ENCODE measurements at places on chromosomes 16 and 17.

DNA sequence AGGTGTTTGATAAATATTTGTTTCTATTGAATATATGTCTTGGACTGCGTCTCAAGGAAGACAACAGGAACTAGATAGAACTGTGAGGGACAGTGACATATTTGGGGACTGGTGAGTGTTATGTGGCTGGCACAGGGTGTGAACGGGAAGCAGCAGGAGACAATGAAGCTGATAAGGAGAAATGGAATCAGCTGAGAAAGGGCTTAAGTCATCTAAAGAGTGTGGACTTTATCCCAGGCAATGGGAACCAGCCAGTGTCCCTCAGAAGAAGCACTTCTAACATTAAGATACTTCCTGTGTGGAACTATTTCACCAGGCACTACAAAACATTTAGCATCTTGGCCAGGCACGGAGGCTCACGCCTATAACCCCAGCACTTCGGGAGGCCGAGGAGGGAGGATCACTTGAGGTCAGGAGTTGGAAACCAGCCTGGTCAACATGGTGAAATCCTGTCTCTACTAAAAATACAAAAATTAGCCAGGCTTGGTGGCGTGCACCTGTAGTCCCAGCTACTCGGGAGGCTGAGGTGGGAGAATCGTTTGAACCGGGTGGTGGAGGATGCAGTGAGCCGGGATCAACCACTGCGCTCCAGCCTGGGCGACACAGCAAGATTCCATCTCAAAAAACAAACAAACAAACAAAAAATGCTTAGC is 41.2 kb downstream of the ARHGAP17 start:
- DNase-seq, result no peak

- peak; percentile 8 for DNase-seq
These were observed 412 bp downstream of the EPN2 start for GRCh38 chr17:19237389-19238166.

- DNase-seq, result no peak
These were observed 15.4 kb downstream of the ARL2BP start for GRCh38 chr16:57260294-57260929.

DNA sequence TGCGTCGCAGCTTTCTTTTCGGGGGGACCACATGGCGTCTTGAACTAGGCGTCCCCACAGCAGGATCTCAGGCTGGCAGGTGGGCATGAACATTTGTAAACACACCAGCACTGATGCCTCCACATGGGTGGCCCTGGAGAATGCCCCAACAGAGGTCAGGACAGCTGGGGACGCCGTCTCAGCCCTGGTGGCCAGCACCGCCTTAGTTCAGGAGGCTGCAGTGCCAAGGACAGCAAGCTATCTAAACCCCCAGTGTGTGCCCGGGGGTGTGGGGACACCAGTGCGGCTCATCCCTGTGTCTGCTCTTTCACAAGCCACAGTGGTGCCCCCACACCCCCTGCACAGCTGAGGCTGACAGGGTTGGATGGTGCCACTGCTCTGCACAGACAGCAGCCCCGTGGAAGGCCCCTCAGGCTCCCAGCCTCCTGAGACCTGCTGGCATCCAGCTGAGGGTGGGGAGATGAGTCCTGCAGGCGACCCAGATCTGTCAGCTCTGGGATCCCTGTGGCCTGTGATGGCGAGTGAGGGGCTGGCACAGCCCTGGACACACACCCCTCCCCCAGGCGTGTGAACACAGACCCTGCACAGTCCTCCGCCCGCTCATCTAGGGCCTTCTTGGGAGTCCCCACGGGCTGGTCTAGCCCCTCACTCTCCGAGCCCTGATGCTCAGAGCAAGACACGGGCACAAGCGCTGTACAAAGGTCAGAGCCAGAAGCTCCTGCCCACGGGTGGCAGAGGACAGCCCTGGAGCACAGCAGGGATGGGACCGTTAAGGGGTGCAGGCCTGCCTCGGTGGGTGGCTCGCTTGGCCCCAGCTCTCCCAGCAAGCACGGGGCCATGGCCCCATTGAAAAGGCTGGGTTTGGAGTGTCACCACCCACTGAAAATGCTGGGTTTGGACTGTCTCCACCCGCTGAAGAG is 10.7 kb downstream of the FSCN2 start:
- DNase-seq, result no peak

DNA sequence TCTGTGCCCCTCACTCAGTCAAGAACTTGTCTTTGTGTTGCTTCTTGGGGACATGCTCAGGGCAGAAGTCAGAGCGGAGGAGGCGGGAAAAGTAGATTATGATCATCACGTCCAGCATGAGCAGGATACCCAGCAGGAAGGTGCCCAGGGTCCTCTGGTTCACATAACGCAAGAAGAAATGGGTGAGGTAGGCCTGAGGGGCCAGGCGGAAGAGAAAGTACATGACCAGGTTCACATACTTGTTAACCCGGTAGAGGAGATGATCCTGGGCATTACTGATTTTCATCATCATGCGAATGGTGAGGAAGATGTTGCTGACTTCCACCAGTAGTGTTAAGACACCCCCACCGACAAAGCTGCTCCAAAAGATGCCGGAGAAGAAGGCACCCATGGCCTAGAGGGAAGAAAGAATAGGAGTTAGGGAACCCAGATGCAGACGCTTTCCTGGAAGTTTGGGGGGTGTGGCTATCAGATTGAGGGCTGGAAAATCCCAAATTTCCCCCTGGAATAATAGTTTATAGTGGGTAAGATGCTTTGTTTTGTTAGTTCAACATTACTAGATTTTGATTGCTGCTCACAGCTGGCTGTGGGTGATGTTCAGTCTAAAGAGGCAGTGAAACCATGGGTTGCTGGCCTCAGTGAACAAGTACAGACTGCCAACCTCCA is 1.4 kb downstream of the TLCD1 start:
- DNase-seq, result no peak

GRCh38 chr17:52686140-52686539 is 527.6 kb upstream of the CA10 start:
- no peak for DNase-seq

- DNase-seq, result no peak
These were observed 43.5 kb downstream of the SMPD3 start for GRCh38 chr16:68404736-68405345.

GRCh38 chr17:40472733-40473452 is 28.5 kb downstream of the TNS4 start:
- DNase-seq, result no peak

GRCh38 chr17:81183316-81183715 is 17.3 kb upstream of the AATK start:
- DNase-seq, result no peak

DNA sequence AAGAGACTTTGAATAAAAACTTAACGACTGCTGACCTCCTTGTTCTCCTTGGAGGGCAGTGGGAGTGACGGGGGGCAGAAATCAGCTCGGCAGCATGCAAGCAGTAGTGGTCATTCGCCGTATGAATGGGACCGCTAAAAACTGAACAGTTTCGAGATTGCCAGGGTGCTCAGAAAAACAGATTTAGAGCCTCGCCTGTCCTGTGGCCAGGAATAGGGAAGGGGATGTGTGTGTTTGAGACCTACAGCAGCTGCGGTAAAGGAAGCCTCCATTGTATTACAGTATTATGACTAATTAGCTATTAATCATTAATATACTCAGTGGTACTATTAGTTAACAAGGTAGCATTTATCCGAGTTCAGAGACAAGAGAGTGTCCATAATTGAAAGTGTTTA is 670 bp upstream of the ZNF652 start:
- no peak for DNase-seq

DNA sequence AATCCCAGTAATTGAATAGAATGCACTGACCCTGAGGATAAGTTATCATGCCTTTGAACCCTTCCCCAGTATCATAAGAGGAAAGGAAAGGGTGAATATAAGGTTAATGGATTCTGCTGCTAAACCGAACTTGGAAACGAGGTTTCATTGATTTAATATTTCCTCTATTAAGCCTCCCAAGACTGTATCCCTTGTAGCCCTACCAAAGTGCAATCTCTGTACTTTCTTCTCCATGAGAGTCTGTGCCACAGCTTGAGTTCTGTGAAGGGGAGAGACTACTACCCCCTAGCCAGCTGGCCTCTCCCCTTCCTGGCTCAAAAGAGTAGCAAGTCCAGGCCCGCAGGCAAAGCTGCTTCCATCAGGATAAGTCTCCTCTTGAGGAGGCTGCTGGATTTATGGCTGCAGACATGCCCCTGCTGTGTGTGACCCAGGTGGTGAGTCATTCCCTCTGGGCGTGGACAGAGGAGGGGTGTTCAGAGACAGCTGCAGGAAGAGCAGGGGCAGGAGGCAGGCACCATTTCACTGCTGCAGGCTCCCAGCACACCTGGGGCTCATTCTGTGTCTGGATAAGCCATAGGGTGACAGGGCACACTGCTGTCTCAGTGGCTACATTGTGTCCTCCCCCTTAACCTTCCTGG is 58.4 kb downstream of the TOM1L2 start:
- no peak for DNase-seq

- no peak for DNase-seq
These were observed 264.0 kb downstream of the ENGASE start for GRCh38 chr17:79338604-79339003.

- no peak for DNase-seq
These were observed 12.7 kb upstream of the SSTR2 start for GRCh38 chr17:73151916-73152632.

DNA sequence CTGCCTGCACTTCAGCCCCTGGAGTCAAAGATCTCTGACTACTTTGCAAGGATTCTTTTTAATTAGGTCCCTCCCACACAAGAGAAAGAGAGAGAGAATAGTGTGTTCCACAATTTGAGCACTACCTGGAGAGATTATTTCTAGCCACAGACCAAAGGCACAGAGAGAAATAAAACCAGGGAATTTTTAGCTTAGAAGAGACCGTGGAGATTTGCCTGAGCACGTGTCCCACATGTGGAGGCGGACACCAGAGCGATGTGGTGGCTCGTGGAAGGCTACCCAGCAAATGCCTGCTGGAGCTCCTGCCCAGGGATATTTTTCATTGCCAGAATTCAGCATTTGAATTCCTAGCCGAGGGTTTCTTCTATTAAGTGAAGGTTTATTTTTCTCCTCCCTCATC is 50.6 kb downstream of the MGAT5B start:
- no peak for DNase-seq

GRCh38 chr17:80431246-80432195 is 16.6 kb downstream of the ENDOV start:
- DNase-seq, result no peak

DNA sequence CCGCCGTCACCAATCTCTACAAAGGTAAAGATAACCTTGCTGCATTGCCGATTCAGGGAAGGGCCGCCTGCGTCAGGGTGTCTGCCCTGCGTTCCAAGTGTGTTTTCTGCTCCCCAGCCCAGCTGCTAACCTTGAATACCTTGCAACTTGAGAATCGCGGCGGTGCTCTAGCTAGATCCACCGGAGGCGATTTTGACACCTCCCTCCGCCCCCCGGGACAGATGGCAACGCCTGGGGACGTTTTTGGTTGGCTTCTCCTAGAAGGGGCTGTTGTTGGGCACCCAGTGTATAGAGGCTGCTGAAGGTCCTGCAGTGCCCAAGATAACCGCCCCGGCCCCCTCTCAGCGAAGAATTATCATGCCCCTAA is 1.5 kb downstream of the HAPSTR1 start:
- DNase-seq, result peak; percentile 14

GRCh38 chr17:2735896-2736295 is 13.6 kb downstream of the CCDC92B start:
- no peak for DNase-seq

DNA sequence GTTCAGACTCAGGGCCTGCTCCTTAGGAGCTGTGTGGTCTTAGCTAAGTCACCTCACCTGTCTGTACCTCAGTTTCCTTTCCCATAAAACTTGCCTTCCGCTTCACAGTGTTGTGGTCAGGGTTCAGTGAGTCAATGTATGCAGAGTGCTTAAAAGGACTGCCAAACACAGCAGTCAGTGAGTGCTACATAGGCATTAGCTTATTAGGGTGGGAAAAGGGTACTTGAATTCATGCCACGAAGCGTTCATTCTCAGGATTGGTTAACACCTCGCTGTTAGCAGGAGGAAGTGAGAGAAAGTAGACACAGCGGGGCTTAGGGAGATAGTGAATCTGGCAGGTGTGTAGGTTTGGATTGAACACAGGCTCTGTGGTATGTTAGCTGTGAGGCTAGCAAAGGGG is 155.2 kb downstream of the SHISA9 start:
- no peak for DNase-seq

GRCh38 chr17:47806026-47806912 is 15.3 kb downstream of the OSBPL7 start:
- no peak for DNase-seq

DNA sequence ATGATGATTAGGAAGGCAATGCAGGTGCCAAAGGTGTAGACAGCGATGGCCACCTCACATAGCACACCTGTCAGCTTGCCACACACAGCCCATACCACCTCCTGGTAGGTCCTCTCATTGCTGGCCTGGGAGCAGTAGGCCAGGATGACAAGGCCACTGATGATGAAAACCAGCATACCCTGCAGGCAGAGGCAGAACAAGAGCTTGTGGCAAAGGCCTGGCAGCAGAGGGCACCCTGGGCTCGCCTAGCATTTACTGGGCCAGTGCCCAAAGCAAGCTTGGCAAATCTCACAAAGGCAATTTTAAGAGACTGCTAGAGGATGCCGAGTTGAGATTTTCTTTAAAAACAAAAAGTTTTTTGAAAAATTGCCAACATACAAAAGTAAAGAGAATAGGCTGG is 5.9 kb downstream of the SLC38A7 start:
- no peak for DNase-seq

DNA sequence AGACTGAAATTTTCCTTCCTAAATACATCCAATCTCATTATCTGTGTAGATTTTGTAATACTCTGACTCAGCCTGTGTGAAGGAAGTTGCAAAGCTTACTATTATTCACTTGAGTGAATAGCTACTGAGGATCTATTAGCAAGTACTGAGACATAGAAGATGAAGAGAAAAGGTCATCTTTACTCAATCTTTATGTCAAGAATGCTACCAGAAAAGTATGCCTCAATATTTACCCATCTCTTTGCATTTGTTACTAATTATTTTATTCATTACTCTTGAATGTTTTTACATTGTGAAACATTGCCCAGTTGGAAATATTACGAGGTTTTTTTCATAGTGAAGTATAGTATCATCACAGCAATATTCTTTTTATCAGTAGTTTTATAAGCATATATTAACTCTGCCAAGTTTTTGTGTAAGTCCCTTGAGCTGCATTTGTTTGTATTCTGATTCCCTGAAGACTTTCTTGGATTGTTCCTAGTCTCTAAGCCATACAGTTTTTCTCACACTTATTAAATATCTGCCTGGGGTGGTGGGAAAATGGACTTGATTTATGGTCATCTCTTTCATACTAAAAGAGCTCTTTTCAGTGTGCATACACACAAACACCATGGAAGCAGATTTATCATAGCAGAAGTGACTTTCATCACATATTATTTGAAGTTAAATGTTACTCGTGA is 110.4 kb downstream of the MRTFB start:
- no peak for DNase-seq

DNA sequence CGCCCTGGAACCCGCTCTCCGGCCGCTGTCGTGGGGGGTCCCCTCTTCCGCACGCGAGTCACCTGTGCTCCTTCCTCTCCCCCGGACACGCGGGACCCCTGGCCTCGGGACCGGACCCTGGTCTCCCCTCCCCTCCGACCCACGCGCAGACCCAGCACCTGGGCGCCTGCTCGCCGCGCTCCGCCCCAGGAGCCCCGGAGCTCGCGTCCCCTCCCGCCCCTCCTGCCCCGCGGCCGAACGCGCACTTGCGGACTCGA is 762 bp downstream of the RAB40B start:
- no peak for DNase-seq

GRCh38 chr16:89717688-89718505 is 2.8 kb downstream of the VPS9D1 start:
- DNase-seq, result no peak

- DNase-seq, result no peak
These were observed 369.1 kb downstream of the C16orf95 start for GRCh38 chr16:86948046-86948445.
